Stimulated activated naive CD4-positive, alpha-beta T cell (primary cell): ENCODE measurements at places on chromosomes 7 and 10.
A peak's percentile ranks its signal among the peaks of the same experiment; 100 is the strongest.

GRCh38 chr10:110613341-110613995, 30.7 kb upstream of the RBM20 start:
- no peak for DNase-seq

DNA sequence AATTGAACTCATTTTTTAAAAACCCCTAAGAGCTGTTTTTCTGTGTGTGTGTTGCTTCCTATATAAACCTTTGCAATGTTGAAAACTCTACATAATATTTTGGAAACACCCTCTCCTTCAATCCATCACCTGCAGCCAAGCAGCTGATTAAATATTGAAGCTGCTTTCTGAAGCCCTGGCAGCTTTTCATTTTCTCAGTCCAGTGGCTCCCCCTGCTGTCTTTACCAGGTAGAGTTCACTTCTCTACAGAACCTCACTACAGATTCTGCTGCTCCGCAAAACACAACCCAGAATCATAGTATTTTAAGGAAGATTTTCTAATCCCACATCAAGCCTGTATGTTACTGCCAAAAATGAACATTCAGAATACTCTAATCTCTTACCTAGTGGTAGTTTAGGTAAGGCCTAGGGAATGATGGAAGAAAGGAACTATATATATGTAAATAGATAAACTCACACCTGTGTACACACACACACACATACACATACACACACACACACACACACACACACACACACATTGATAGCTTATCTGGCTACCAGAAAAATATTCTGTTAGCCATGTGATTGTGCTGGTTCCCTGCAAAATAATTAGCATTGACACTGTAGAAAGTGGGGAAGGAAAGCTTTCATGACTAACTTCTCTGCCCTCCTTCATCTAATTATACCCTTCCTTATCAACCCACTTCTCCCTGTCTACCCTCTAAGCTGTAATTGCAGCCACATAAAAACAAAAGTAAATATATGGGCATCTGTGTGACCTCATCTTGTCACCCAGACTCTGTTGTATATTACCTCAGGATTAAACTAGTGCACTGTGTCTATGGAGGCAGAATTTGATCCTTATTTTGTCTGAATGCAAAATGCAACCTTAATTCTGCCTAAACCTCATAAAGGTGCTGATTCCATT, 229.5 kb upstream of the FZD1 start:
- DNase-seq: peak; percentile 10

GRCh38 chr10:31765541-31765940, 163.1 kb downstream of the ARHGAP12 start:
- no peak for DNase-seq

GRCh38 chr7:36735172-36735571, 10.9 kb upstream of the AOAH start:
- DNase-seq: no peak

DNA sequence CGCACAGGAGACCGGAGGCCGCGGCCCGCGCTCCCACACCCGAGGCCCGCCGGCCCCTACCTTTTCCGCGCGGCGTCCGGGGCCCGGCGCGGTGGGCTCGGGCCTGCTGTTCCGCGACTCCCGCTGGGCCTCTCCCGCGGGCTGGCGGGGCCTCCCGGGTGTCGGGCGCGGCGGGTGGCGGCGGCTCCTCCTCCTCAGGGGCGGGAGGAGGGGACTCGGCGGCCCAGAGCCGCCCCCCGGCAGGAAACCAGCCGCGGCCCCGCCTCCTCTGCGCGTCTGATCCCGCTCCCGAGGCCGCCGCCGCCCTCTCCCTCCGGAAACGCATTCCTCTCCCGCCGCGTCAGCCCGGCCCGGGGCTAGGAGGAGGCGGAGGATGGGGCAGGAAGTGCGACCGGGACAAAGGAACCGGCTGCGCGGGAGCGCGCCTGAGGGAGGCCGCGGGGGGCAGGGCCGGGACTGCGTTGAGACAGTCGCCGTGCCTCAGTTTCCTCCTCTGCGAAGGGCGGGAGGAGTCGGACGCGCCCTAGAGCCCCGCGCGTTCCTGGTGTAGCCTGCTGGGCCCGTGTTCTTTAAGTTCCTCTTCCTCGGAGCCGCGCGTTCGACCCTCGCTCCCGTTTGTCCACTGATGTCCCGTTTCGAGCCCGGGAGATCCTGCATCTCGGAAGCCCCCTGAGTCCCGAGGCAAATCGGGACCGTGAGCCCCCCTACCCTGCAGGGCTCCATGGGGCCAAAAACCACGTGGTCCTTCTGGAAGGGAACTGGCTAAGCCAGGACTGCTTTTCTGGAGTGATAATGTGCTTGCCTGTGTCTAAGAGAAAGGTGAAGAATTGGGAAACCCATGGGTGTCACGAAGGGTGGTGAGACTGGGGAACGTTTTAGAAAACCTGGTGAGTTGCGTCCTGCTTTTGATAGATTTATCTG, at the start of gene ITGB1:
ITGB1 (minus strand) TSS at position 146 of the 921 bp plus-strand sequence. CDS start 22,672 bp downstream, outside the sequence.
- DNase-seq: peak; percentile 71

DNA sequence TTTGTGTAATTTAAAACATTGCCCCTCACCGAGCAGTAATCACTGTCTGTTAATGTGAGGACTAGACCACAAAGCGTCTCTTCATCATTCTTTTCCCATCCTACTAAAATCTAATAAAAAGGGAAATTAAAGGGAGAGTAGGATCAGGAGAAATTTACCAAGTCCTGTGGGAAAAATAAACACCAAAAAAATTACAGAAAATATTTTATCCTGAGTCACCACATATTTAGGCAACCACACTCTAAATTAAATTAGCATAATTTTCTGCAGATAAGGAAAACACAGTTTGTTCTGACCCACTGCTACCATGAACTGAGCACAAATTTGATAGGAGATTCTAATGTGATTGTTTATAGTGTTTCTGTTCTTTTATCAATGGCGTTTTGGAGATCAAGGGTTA, 49.3 kb downstream of the CCDC6 start:
- DNase-seq: no peak

DNA sequence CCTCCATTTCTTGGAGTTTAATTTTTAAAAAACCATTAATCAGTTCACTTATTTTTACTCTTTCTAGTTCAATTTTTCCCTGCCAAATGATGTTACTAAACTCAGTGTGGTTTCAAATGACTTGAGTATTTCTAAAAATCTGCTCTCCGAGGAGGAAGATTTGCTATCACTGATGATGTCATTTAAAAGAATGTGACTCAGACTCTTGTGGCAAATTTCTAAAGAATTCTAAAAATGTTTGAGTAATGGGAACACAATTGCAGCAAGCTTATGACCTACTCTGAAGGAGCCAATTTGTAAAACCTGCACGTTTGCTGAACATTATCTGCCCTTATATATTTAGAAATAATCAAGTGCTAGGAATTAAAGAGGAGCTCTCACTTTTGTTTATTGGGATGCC, 88.6 kb downstream of the SPAG6 start:
- no peak for DNase-seq

- DNase-seq: no peak
Measured at GRCh38 chr10:44513591-44513990, 128.7 kb upstream of the CXCL12 start.

DNA sequence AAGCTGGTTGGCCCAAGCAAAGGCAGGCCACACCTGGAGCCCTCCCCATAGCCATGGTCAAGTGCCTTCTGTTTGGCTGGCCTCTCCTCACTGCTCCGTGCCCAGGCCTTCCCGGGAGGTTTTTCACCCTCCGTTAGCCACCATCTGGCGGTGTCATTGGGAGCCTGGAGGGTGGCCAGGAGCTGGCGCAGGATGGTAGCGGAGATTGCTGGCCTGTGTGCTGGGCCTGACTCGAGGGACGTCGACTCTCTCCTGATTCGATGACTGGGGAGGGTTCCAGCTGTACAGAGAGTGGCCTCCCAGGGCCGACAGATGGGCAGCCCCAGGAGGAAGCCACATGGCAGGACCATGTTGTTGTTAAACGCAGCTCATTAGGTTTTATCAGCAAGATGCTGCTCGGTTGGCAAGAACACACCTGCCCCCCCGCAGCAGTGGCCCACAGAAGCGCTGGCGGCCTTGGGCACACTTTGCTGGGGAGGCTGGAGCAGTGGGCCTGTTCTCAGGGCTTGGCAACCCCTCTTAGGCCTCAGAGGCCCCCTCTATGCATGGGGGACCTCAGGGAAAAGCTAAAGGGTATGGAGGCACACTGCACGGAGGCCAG, 64.0 kb upstream of the CACUL1 start:
- DNase-seq: no peak

- DNase-seq: no peak
Measured at GRCh38 chr10:67923551-67923950, 39.1 kb downstream of the SIRT1 start.

DNA sequence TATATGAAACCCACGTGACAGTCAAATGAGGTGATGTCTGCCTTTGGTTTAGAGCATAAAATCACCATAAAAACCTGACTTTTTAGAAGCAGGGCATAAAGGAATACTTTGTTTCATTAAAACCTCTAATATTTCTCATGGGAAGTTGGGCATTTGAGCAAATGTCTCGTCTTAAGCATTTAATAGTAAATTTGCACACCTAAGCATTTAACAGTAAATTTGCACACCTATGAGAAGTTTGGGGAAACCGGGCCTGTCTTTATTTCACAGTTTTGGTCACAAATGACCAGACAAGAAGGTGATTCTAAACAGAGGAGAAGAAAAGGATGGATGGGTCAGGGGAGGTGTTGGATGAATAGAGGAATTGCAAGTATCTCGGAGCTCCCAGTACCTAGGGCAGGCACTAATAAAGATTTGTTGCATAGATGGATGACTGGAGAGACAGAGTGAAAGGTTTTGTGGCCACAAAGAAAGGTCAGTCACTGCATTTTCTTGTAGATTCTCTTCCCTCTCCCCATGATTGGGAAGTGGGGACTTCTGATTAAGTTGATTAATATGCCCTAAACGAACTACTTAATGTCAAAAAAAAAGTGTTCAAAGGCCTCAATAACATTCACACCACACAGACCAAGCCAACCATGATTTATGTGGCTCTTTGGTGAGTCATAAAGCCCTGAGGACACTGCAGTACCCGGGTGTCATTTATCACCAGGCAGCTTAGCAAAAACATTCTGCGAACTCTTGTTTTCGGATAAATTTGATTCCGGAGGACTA, 158.2 kb downstream of the SPAG6 start:
- no peak for DNase-seq
